ENCODE measurements at places on chromosomes 1 and 21.

DNA sequence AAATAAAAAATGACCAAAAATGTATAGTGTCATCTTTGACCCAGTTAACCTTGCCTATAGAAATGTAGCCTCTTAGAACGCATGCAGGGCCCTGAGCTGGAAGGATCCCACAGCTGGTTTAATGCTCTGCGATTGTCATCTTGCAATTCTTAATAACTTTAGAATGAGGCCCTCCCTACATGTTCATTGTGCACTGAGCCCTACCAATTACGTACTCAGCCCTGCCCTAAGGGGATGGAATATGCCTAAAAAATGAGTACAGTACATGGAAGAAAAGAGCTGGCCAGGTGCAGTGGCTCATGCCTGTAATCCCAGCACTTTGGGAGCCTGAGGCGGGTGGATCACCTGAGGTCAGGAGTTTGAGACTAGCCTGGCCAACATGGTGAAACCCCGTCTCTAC is 57.8 kb upstream of the BCAR3 start:
- DNase-seq: no peak

- DNase-seq: peak; percentile 49
These were observed 46.9 kb downstream of the GIPC2 start for GRCh38 chr1:78092643-78093042.

GRCh38 chr1:2208309-2209239 is 14.0 kb upstream of the FAAP20 start:
- DNase-seq: peak; percentile 90

- DNase-seq: peak; percentile 20
These were observed 7.6 kb upstream of the RASAL2 start for GRCh38 chr1:178086294-178086693.

- no peak for DNase-seq
These were observed 288.7 kb downstream of the LMX1A start for GRCh38 chr1:165067829-165068228.

GRCh38 chr1:23027352-23027907 is 8.2 kb downstream of the KDM1A start:
- no peak for DNase-seq

GRCh38 chr1:186454981-186455380 is 5.9 kb downstream of the PDC start:
- DNase-seq: no peak

Measured in fibroblast of mammary gland (primary cell).